Dermis microvascular lymphatic vessel endothelial cell (primary cell): ENCODE measurements at places on chromosomes 13 and 19. TPM values are rescaled to one million over a fixed set of nuclear protein-coding genes. Genes with fewer than 3 reads are reported as not detected.

Gene ZNF471
- total RNA-seq, result 0.90 and 1.5 TPM in 2 replicates

Gene LGI4
- not detected in 2 replicates for total RNA-seq

Gene CYP4F22
- not detected in 2 replicates for total RNA-seq

Gene PPFIA3
- total RNA-seq, result 4.0 TPM in 2 replicates

Gene TMEM150B
- not detected in 2 replicates for total RNA-seq

Gene GPR18
- not detected in 2 replicates for total RNA-seq

Gene SWSAP1
- 1.0 and 1.1 TPM in 2 replicates for total RNA-seq

Gene PCDH17
- total RNA-seq, result 0.39 and 1.1 TPM in 2 replicates

Gene ZNF726
- 3.5 and 4.6 TPM in 2 replicates for total RNA-seq

GRCh38 chr13:101271681-101272245 lies 144.5 kb downstream of the NALCN start:
- DNase-seq, result no peak

GRCh38 chr19:13022111-13022858 lies 27.0 kb downstream of the NFIX start:
- DNase-seq, result no peak

- DNase-seq, result no peak
These were observed 1.2 kb upstream of the NUMBL start for GRCh38 chr19:40691421-40692211.

- no peak for DNase-seq
These were observed 930 bp downstream of the ZNF583 start for GRCh38 chr19:56405062-56405461.

DNA sequence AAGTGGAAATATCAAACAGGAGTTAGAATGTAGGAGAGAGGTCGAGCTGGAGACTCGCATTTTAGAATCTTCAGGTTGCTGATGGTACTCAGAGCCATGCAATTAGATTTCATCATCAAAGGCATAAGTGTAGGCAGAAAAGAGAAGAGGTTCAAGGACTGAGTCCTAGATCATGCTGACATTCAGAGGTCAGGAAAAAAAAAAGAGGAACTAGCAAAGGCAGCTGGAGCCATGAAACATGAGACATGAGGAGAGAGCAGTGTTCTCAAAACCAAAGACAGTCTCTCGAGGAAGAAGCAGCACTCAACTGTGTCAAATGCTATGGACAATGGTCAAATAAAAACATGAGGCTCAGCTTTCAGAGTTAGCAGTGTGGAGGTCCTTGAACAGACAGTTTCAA lies 12.4 kb upstream of the TPP2 start:
- no peak for DNase-seq

DNA sequence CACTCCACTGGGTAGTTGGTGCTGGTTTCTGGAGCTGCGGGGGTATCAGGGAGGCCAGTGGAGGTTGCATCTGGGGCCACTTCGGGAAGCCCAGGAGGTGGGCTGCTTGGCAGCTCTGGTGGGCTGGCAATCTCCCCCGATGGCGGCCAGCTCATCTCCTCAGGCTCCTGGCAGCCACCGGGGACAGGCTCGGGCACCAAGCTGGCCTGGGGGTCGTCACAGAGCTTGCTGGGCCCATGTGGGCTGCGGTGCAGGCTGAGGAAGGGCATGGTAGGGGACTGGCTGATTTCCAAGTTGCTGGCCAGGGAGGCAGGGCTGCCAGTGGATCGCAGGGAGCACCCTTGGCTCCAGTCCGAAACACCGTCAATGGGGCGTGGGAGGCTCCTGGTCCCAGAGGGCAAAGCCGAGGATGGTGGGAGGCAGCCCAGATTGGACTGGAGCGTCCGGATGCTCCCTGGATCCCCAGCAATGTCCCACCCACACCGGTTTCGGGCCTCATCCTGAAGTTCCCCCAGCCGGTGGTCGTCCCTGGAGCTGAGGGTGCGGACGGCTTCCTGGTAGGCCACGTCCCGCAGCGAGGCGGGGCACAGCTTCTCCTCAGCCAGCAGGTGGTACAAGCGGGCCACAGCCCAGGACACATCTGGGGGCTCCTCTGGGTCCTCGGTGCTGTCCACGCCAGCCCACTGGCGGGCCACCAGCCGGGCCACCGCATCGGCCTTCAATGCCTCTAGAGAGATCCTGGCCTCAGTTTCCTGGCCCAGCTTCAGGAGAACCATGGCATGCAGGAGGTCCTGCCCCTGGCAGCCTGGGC lies 13.8 kb downstream of the TICAM1 start:
- DNase-seq, result no peak

DNA sequence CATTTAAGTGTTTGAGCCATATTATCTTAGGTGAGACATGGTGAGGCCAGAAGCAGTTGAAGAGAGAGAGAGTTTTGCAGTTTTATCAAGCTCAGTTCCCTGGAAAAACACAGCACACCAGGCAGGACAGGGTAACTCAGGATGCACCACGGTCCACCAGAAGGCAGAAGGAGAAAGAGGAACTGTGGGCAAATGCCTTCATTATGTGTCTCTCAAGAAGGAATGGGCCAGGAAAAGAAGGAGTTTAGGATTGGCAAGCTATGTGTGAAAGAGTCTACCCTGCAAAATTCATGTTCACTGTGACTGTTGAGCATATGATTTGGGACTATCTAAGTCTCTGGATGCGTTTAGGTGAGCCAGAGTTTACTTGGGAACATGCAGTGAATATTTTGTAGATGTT lies 934.5 kb upstream of the MIR17HG start:
- DNase-seq, result no peak

GRCh38 chr13:111577956-111578605 lies 257.6 kb downstream of the TEX29 start:
- no peak for DNase-seq

GRCh38 chr19:50750010-50750409 lies 20.3 kb upstream of the GPR32 start:
- DNase-seq, result no peak

DNA sequence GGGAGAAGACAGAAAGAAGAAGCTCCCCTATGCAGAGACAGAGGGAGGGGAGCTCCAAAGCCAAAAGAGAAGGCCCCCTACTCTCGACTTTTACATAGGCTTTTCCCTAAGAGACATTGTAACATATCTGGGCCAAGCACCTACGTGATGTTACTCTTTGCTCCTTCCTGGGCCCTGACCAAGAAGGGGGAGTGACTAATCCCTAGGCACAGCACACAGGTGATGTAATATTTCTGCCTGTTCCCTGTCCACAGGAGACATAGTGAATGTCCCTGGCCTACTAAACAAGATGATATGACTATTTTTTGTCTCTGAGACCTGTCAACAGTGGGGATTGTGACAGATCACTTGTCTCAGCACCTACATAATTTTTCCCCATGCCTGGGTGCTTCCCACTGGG lies 15.9 kb upstream of the ZNF254 start:
- no peak for DNase-seq

GRCh38 chr19:2686360-2686759 lies 16.1 kb downstream of the GNG7 start:
- no peak for DNase-seq

DNA sequence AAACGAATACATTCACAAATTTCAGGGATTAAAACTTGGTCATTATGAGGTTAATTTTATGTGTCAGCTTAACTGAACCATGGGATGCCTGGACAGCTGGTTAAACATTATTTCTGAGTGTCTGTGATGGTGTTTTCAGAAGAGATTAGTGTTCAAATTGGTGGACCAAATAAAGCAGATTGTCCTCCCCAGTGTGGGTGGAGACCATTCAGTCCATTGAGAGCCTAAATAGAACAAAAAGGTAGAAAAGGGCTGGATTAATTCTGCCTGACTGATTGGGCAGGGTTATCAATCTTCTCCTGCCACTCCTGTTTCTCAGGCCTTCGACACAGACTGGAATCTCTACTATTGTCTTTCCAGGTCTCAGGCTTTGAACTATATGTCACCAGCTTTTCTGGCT lies 203.8 kb upstream of the SLITRK6 start:
- DNase-seq, result no peak

GRCh38 chr13:84821261-84821660 lies 939.0 kb upstream of the SLITRK1 start:
- DNase-seq, result no peak

GRCh38 chr19:55446060-55446459 lies 3.0 kb upstream of the SHISA7 start:
- DNase-seq, result no peak

- DNase-seq, result no peak
These were observed 446.0 kb downstream of the PCDH20 start for GRCh38 chr13:60969656-60970055.

- peak; percentile 51 for DNase-seq
These were observed 22.0 kb downstream of the BLOC1S3 start for GRCh38 chr19:45200568-45200967.
